Neural progenitor cell (in vitro differentiated cells): ENCODE measurements at places on chromosomes 1 and 21.

GRCh38 chr1:149979972-149980540, 30.5 kb downstream of the OTUD7B start:
- H3K4me1 ChIP-seq, result no peaks in the 10 kb centered on the region
- H3K27me3 ChIP-seq, result no peaks in the 10 kb centered on the region
- H3K27ac ChIP-seq, result no peak overlapping the region
- H3K4me3 ChIP-seq, result no peak overlapping the region
- DNase-seq, result no peak

GRCh38 chr1:107264561-107264960, 123.7 kb downstream of the NTNG1 start:
- no peaks in the 10 kb centered on the region for H3K4me1 ChIP-seq
- H3K27ac ChIP-seq, result no peak overlapping the region
- H3K4me3 ChIP-seq, result no peak overlapping the region
- H3K27me3 ChIP-seq, result no peaks in the 10 kb centered on the region

DNA sequence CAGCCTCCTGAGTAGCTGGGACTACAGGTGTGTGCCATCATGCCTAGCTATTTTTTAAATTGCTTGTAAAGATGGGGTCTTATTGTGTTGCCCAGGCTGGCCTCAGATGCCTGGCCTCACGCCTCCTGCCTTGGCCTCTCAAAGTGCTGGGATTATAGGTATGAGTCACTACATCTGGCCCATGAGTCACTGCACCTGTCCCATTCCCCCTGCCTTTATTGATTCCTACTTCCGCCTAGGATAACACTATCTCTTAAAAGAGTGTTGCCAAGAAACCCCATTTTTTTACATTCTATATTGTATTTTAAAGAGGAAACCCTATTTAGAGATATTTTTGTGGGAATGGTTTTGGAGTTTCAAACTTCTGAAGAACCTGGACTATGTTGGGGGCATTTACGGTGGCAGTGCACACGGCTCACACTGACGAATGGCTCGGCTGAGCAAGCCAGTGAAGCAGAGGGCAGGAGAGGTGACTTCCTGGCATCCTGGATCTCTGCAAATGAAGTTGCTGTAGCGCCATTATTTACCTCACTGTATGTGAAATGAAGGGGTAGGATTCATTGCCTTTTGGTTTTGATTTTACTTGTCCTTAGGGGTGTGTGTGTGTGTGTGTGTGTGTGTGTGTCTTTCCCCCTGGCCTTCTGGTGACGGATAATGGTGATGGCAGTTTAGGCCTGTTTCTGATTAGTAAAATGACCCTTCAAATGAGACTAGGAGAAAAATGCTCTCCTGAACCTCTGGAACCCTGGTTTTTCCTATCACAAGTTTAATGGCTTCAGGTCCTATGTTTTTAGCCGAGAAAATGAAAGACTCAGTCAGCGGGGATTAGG, 22.5 kb downstream of the KIF26B start:
- H3K36me3 ChIP-seq, result no peaks in the 10 kb centered on the region
- DNase-seq, result no peak
- H3K27ac ChIP-seq, result no peak overlapping the region
- peaks cover 17% of the 10 kb centered on the region for H3K4me1 ChIP-seq
- H3K27me3 ChIP-seq, result no peaks in the 10 kb centered on the region

DNA sequence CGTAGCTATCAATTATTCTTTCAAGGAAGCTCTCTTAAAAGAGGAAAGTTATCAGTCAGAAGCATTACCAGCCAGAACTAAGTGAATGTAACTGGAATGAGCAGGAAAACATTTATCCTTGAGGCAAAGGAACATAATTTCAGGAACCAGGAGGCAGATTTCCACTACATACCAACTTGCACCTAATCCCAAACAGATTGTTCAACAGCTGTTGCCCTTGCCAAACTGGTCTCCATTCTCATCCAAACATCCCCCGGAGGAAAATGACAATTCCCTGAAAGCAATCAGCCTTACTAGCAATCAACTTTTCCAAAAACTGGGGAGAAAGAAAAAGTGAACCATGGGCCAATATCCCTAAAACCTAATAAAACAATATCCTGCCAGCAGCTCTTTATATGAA, 35.0 kb downstream of the ENAH start:
- H3K4me3 ChIP-seq, result no peak overlapping the region
- H3K27ac ChIP-seq, result no peak overlapping the region
- no peaks in the 10 kb centered on the region for H3K27me3 ChIP-seq
- peaks cover 3% of the 10 kb centered on the region for H3K36me3 ChIP-seq
- H3K4me1 ChIP-seq, result peaks cover 14% of the 10 kb centered on the region

DNA sequence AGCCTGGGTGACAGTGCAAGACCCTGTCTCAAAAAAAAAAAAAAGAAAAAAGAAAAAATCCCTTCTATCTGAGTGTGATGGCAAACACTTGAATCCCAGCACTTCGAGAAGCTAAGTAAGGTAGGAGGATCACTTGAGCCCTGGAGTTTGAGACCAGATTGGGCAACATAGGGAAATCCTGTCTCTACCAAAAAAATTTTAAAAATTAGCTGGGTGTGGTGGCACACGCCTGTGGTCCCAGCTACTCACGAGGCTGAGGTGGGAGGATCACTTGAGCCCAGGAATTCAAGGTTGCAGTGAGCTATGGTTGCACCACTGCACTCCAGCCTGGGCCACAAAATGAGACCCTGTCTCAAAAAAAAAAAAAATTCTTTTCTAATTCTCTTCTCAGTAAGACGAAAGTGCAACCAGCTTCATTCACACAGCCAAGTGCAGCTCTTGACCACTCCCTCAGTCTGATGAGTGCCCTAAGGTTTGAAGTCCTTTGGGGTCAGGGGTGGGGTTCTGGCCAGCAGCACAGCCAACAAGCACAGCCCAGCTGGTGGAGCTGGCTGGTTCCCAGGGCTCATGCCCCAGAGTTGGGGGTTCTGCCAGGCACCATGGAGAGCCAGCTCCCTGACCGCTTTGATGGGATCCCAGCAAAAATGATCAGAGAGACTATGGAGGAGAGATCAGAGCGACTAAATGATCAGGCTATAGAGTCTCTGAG, 8.0 kb downstream of the SLC2A5 start:
- no peak overlapping the region for H3K4me3 ChIP-seq
- H3K36me3 ChIP-seq, result no peaks in the 10 kb centered on the region
- H3K4me1 ChIP-seq, result peaks cover 9% of the 10 kb centered on the region
- no peaks in the 10 kb centered on the region for H3K27me3 ChIP-seq

DNA sequence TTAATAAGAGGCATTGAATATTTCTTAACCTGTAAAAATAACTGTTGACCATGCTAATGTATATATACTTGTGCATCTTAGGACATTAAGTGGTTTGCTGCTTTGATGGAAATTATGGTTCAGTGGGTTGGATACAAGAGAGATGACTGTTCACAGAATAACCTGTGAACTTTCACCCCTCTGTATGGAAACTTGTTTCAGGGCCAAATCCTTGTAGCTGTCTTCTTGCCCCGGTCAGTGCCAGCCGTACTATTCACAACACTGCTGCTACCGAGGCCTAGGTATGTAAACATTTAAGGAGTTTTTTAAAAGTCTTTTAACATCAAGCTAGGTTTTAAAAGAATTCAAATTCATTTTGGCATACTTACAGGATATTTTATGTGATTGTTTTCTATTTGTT, 16.1 kb downstream of the DONSON start:
- H3K4me1 ChIP-seq, result no peaks in the 10 kb centered on the region
- no peaks in the 10 kb centered on the region for H3K27me3 ChIP-seq
- H3K27ac ChIP-seq, result no peak overlapping the region
- no peak for DNase-seq

DNA sequence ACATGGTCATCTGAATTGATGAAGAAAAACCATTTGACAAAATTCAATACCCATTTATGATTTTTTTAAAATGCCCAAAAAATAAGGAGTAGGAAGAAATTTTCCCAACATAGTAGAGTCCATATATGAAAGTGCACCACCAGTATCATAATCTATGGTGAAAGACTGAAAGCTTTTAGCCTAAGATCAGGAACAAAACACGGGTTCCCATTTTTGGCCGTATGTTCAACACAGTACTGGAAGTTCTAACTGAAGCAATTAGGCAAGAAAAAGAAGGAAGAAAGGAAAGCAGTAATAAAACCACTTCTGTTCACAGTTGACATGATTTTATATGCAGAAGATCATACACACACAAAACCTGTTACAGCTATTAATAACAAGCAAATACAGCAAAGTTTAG, 227.8 kb upstream of the RAB4A start:
- H3K4me1 ChIP-seq, result peaks cover 16% of the 10 kb centered on the region
- no peak for DNase-seq
- no peaks in the 10 kb centered on the region for H3K36me3 ChIP-seq
- no peaks in the 10 kb centered on the region for H3K27me3 ChIP-seq

DNA sequence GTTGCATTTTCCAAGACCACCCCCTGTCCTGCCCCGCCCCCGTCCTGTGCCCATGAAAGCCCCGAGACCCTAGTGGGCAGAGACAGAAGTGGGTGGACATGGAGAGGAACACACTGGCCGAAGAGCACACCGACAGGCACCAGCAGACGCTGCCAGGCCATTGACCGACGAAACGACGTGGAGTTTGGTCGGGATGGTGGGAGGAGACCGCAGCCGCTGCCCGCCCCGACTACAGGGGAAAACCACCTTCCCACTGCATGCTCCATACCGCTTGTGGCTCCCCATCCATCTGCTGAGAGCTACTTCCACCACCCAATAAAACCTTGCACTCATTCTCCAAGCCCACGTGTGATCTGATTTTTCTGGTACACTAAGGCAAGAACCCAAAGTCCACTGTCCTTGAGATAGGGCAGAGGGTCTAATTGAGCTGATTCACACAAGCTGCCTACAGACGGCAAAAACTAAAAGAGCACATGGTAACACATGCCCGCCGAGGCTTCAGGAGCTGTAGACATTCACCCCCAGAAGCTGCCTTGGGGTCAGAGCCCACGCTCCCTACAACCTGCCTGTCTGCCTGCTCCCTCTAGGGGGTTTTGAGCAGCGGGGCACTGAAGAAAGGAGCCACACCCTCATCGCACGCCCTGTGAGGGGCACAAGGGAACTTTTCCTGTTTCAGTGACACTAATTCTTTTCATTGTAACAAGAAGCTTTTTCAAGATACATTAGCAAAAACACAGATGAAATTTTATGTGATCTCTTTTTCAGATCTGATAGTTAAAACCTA, 81.2 kb upstream of the RAB3GAP2 start:
- H3K36me3 ChIP-seq, result no peaks in the 10 kb centered on the region
- H3K27ac ChIP-seq, result no peak overlapping the region
- H3K27me3 ChIP-seq, result no peaks in the 10 kb centered on the region
- no peaks in the 10 kb centered on the region for H3K4me1 ChIP-seq
- DNase-seq, result peak; percentile 47

DNA sequence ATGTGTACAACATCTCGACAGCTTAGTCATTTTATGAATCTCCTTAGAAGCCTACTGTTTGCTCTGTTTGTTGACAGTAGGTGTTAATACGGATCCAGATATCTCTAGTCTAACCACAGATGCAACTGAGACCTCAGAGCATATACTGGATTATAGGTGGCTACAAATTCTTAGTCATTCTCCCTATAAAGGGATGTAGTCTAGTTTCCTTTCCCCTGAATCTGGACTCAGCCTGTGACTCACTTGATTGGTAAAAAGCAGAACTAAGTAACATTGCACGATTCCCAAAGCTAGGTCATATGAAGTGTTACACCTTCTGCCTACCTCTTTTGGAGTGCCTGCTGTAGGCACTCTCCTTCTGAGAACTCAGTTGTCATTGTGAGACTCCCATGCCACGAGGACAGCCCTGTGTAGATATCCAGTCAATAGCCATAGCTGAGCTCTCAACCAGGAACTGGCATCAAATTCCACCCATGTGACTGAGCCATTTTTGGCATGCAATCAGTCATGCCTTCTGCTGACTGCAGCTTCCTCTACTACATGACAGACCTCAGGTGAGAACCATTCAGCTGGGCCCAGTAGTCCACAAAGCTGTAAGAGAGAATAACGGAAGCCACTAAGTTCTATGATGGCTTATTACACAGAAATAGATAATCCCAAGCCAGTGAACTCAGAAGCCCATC, 135.9 kb upstream of the CHRM3 start:
- H3K36me3 ChIP-seq, result no peaks in the 10 kb centered on the region
- no peak for DNase-seq
- no peak overlapping the region for H3K4me3 ChIP-seq

- no peaks in the 10 kb centered on the region for H3K27me3 ChIP-seq
- no peak for DNase-seq
- H3K27ac ChIP-seq, result no peak overlapping the region
- no peak overlapping the region for H3K4me3 ChIP-seq
- no peaks in the 10 kb centered on the region for H3K36me3 ChIP-seq
Measured at GRCh38 chr1:212118872-212119260, 83.3 kb downstream of the DTL start.

DNA sequence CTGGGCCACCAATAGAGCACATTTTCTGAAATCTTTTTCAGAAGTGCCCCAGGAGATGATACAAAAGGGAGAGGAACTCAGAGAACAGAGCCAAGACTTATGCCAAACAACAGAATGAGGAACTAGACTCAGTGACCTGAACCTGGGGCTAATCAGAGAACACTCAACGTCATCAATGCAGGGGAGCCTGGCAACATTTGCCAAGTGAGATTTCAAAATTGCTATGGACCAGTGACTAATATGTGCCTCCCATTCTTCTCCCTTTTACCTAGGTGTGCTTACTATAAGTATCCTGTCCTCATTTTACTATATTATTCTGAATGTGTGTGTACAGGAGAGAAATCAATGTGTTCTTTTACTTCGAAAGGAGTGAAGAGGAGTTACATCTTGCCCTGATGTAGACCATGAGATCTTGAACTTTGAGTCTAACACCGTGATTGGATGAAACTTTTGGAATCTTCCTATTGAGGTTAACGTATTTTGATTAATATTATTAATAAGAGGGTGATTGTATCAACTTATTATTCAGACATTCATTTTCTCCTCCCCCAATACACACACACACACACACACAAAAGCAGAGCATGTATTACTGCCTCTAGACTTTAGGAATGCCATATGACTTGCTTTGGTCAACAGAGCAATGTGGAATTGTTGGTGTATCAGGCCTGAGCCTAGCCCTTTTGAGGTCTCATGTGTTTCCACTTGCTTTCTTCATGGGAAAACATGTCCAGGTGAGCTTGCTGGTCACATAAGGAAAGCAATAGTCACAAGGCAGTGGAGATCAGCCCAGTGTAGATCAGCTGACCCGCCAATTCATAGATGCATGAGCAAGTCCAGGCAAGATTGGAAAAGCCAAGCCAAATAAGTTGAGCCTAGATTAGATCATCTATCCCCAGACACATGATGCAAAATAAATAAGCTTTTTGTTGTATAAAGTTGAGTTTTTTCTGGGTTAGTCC, 80.3 kb upstream of the ETS2 start:
- no peaks in the 10 kb centered on the region for H3K36me3 ChIP-seq
- no peaks in the 10 kb centered on the region for H3K27me3 ChIP-seq
- peaks cover 4% of the 10 kb centered on the region for H3K4me1 ChIP-seq
- no peak for DNase-seq
- no peak overlapping the region for H3K27ac ChIP-seq

GRCh38 chr1:154386643-154387352, 18.3 kb upstream of the IL6R start:
- H3K4me3 ChIP-seq, result no peak overlapping the region
- no peaks in the 10 kb centered on the region for H3K4me1 ChIP-seq
- no peak for DNase-seq
- H3K36me3 ChIP-seq, result no peaks in the 10 kb centered on the region

GRCh38 chr1:4710592-4711415, 56.4 kb downstream of the AJAP1 start:
- H3K27me3 ChIP-seq, result peaks cover 36% of the 10 kb centered on the region
- peak; percentile 67 for DNase-seq
- H3K4me3 ChIP-seq, result peak overlapping the region; percentile 38
- no peaks in the 10 kb centered on the region for H3K36me3 ChIP-seq
- H3K4me1 ChIP-seq, result peaks cover 27% of the 10 kb centered on the region

GRCh38 chr1:79549201-79549600, 542.7 kb upstream of the ADGRL4 start:
- H3K4me1 ChIP-seq, result no peaks in the 10 kb centered on the region
- no peak overlapping the region for H3K4me3 ChIP-seq
- H3K27ac ChIP-seq, result no peak overlapping the region
- no peaks in the 10 kb centered on the region for H3K36me3 ChIP-seq

- H3K27ac ChIP-seq, result peak overlapping the region; percentile 23
- no peak overlapping the region for H3K4me3 ChIP-seq
Measured at GRCh38 chr1:1833916-1834325, 55.7 kb upstream of the NADK start.
